ENCODE measurements at places on chromosomes 2 and 18. TPM values are rescaled to one million over a fixed set of nuclear protein-coding genes. Genes with fewer than 3 reads are reported as not detected.

LRRC30 gene
- not detected for total RNA-seq

- no peak for DNase-seq
These were observed 37.4 kb upstream of the NOL4 start for GRCh38 chr18:34261865-34262780.

TANC1 gene
- total RNA-seq: 84.1 TPM

CACNB4 gene
- 1.5 TPM for total RNA-seq

GRCh38 chr2:121887513-121888188 lies 132.2 kb downstream of the TSN start:
- no peak for DNase-seq

GRB14 gene
- total RNA-seq: 5.8 TPM

DNA sequence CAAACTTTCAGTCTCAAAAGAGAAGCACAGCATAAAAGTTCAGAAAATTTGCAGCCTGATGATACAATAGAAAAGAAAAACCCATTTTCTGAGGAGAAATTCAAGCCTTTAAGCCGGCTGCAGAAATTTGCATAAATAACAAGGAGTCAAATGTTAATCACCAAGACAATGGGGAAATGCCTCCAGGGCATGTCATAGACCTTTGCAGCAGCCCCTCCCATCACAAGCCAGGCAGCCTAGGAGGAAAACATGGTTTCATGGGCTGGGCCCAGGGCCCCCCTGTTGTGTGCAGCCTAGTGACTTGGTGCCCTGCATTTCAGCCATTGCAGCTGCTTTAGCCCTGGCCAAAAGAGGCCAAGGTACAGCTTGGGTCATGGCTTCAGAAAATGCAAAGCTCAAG lies 54.1 kb upstream of the CAVIN2 start:
- no peak for DNase-seq
